Kidney (tissue), 22 donors: ENCODE measurements at places on chromosomes 6 and 20. TPM values are rescaled to one million over a fixed set of nuclear protein-coding genes. Genes with fewer than 3 reads are reported as not detected.

CHMP4B gene
- total RNA-seq = 104 TPM

POU3F2 gene
- not detected for total RNA-seq

ZBTB9 gene
- 11.5 TPM for total RNA-seq

CDKN1A gene
- 66.2 TPM for total RNA-seq

DEFB110 gene
- total RNA-seq = not detected

BHLHE23 gene
- not detected for total RNA-seq

SMOC2 gene
- total RNA-seq = 13.1 TPM

RBM38 gene
- total RNA-seq = 16.8 TPM

MCCD1 gene
- 3.5 TPM for total RNA-seq

ZNF334 gene
- 8.2 TPM for total RNA-seq
